ENCODE measurements at places on chromosomes 7 and 10. TPM values are rescaled to one million over a fixed set of nuclear protein-coding genes. Genes with fewer than 3 reads are reported as not detected.

Gene HOXA6
- 15.0 TPM for total RNA-seq

Gene IL15RA
- total RNA-seq = 18.6 TPM

Gene NT5C2
- total RNA-seq = 28.3 TPM

Gene BAIAP2L1
- 5.4 TPM for total RNA-seq

Gene SPRN
- total RNA-seq = under 0.01 TPM

Gene CHN2
- 1.3 TPM for total RNA-seq

Gene ADAMTS14
- 0.08 TPM for total RNA-seq

Gene SPDYE1
- total RNA-seq = not detected

Gene INPP5A
- total RNA-seq = 27.4 TPM

Gene HNRNPA2B1
- 149 TPM for total RNA-seq

Gene CC2D2B
- not detected for total RNA-seq

Gene METTL27
- 8.1 TPM for total RNA-seq

Gene PON3
- total RNA-seq = not detected

Gene FAM180A
- 3.6 TPM for total RNA-seq

Gene SFRP4
- 0.39 TPM for total RNA-seq

Gene PDSS1
- 9.3 TPM for total RNA-seq

Gene CCDC3
- total RNA-seq = 4.7 TPM

Gene SPDYE8
- total RNA-seq = not detected

Gene LEP
- total RNA-seq = not detected

Gene HOXA2
- total RNA-seq = 2.8 TPM

Gene SLC26A5
- not detected for total RNA-seq

Gene LOXL4
- 6.9 TPM for total RNA-seq

Gene RADIL
- total RNA-seq = 0.78 TPM

Gene COBL
- total RNA-seq = 0.39 TPM

Gene MRC1
- 0.13 TPM for total RNA-seq

Gene ZNF804B
- not detected for total RNA-seq

Gene AKR1D1
- not detected for total RNA-seq

Gene TYW1B
- 1.4 TPM for total RNA-seq

Gene CYP2C18
- total RNA-seq = not detected

Gene SPDYE18
- total RNA-seq = not detected

Gene C10orf62
- total RNA-seq = not detected

Gene AKR1C8
- total RNA-seq = not detected

Gene PIK3CG
- total RNA-seq = 0.13 TPM

Gene UCN3
- not detected for total RNA-seq

Gene NPFFR1
- not detected for total RNA-seq

Gene EMX2
- not detected for total RNA-seq

Gene PRPS1L1
- total RNA-seq = not detected

Gene LDB3
- total RNA-seq = not detected

Gene ZDHHC16
- 48.8 TPM for total RNA-seq

Gene IL6
- total RNA-seq = 0.40 TPM

Gene OR2A7
- 0.13 TPM for total RNA-seq

Gene EBLN1
- not detected for total RNA-seq

Gene TRPV5
- total RNA-seq = not detected

Gene OR2A12
- not detected for total RNA-seq

Gene EVX1
- not detected for total RNA-seq
